Osteocyte (in vitro differentiated cells): ENCODE measurements at places on chromosomes 4 and X. TPM values are rescaled to one million over a fixed set of nuclear protein-coding genes. Genes with fewer than 3 reads are reported as not detected.

SAGE1 gene
- total RNA-seq, result not detected in 2 replicates

REELD1 gene
- not detected in 2 replicates for total RNA-seq

BST1 gene
- 0.26 and 0.54 TPM in 2 replicates for total RNA-seq

TCEAL2 gene
- total RNA-seq, result not detected in 2 replicates

UGT2A1 gene
- total RNA-seq, result not detected in 2 replicates

CTAG1A gene
- not detected in 2 replicates for total RNA-seq

- no peak for DNase-seq
Measured at GRCh38 chrX:138925330-138925729, 213.8 kb upstream of the FGF13 start.

- no peak for DNase-seq
Measured at GRCh38 chrX:66919280-66919832, 280.5 kb upstream of the EDA2R start.

- no peak for DNase-seq
Measured at GRCh38 chr4:71827826-71828225, 43.9 kb upstream of the GC start.

DNA sequence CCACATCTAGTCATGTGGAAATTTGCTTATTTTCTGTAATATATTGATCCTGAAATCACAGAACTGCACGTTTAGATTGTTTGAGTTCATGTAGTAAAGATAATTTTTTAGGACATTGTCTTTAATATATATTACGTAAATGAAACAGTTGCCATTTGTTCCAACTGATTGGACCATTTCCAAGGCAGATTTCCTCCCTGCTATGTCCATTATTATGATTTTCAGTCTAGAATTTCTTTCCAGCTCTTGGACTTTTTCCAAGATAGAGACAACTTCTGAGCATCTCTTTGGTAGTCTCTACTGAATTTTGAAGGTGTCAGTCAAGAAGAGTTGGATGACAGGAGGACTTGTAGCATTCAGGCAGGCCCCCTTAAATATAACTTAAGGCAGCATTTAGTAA, 94.6 kb downstream of the STIM2 start:
- no peak for DNase-seq

GRCh38 chr4:38320343-38320695, 343.7 kb upstream of the KLF3 start:
- DNase-seq, result no peak

GRCh38 chr4:73067971-73068394, 1.5 kb downstream of the COX18 start:
- no peak for DNase-seq

GRCh38 chrX:148372925-148373324, 127.5 kb upstream of the AFF2 start:
- no peak for DNase-seq

DNA sequence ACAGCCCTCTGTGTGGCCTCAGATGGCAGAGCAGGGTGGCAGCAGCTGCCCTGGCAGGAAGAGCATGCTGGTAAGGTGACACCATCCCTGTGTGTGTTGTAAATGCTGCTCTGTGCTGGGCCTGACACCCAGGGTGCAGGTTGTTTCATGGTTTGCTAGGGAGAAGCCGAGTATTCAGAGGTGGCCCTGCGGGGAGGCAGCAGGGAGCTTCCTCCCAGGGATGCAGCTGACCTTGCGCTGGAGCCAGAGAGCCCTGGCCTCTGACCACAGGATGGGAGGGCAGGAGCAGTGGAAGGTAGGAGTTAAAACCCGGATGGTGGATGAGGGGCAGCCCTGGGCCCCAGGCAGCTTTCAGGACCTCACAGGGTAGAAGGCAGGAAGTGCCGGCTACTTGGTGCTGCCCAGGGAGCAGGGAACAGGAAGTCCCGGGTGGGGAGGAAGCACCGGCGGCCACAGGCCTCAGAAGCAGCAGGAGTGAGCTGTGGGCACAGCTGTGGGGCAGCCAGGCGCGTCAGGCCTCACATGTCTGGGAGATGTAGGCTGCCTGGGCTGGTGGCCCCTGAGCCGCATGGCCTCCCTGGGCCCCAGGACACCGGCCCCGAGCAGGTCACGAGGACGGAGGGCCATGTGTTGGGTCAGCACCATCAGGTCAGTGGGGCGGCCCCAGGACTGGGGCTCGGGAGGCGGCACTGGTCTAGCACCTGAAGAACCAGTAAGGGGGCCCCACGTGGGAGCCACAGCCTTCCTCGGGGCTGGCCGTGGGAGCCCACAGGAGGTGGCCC, 19.1 kb downstream of the SH3BP2 start:
- no peak for DNase-seq

DNA sequence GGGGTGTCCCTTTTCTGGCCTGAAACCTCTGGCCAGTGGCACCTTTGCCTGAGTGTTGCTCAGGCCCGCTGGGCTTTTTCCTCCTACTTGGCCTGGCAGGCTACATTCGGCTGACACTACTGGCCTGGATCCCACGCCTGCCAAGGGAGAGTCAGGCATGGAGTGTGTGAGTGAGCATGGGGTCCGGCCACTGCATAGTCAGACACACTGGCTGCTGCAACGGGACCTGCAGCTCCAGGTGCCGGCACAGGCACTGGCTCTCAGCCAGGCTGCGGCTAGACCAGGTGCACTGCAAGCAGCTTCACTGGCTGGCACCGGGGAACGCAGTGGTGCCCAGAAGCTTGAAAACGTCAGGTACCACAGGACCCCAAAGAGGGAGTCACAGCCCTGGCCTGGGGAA, 434.9 kb downstream of the ARHGAP24 start:
- no peak for DNase-seq

GRCh38 chr4:141871086-141871770, 234.8 kb downstream of the IL15 start:
- no peak for DNase-seq

DNA sequence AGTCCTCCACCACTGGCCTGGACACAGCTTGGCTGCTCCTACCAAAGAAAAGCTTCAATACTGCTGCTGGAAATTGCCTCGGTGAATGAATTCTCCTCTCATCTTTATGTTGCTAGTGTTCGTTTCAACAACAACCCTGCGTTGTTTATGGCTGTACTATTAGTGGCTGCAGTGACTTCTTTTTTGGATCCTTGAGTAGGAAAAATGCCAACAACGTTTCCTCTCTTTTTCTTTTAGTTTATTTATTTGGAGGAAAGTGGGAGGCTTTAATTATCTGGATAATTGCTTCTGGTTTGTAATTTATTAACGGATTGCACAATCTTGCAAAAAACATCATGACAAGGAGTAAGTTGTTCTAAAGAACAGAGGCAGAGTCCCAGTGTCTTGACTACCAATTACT, 464.1 kb upstream of the TRAM1L1 start:
- no peak for DNase-seq

GRCh38 chrX:16023790-16024734, 99.3 kb upstream of the GRPR start:
- DNase-seq, result no peak

DNA sequence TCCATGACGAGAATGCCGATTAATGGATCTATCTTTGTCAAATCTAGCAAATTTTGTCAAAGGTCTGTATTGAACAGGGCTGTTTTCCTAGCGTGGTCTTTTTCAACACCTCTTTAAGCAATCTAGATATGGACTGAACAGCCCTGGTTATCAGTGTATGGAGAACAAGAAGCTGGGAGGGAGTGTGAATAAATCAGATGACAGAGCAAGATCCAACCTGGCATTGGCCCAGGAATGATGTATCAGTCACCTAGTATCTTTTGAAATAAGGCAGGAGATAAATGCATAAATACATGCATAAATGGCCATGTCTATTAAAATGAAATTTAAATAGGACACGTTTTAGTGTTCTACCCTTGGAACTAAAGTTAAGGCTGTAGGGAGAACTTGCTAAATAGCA, 15.7 kb upstream of the AP1S2 start:
- no peak for DNase-seq

DNA sequence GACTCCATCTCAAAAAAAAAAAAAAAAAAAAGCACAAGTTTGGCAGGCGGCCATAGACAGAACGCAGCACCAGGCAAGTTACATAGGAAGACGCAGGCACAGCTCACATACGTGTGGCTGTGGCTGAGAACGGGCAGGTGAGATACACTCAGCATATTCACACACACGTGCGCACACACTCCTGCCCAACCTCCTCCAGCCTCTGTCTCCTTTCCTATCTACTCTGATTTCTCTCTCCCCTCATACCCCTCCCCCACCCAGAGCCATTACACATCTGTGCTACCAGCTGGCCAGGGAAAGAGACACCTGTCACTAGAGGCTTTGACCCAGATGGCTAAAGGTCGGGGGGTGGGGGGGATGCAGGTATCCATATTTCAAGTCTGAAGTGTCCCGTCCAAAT, 2.2 kb upstream of the SLC38A5 start:
- no peak for DNase-seq

GRCh38 chr4:8500966-8501365, 60.4 kb downstream of the TRMT44 start:
- DNase-seq, result no peak
